ENCODE measurements at places on chromosomes 5 and 9.

DNA sequence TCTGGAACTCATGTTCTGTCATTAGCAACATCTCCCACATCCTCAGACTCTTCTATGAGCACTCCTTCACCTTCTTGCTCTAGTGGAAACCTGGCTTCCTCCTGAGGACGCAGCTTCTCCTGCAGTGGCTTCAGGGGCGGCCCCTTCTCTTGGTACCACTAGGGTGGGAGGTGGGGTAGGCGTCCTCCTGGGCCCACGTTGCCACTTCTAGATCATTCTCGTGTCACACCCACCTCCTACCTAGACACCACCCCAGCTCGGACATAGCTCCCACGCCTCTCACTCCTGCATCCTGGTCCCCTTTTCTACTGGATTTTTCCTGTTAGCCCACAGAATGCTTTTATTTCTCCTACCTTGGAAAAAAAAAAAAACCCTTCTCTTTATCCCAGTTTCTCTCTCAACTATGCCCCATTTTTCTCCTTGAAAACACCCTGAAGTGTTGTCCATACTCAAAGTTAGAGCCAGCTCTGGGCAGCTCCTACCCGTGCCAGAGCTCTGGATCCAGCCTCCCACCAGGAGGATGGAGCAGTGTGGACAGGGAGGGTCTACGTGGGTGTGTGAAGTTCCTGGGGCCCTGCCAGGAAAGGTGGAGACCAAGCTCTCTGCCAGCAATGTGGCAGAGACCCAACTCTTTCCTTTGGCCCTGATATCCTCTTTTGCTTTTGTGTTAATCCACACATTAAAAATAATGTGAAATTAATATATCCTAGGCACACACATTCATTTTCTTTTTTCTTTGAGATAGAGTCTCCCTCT lies 179.2 kb downstream of the HSPA4 start:
- no peak for DNase-seq

DNA sequence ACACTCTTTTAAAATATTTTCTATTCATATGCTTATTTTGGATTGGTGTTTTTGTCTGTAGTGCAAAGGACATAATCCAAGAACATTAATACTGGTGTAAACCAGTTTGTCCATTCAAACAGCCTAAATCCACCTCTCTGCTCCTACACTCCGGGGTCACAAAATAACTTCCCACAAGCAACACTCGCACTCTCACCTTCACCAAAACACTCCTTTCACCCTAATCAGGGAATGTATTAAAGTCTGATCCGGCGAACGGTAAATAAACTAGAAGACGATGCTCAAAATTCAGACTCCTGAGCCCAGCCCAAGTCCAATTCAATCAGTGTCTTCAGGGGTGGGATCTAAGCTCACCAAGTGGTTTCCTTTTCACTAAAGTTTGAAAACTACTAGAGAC lies 649 bp downstream of the AP3B1 start:
- DNase-seq = no peak

- DNase-seq = no peak
Measured at GRCh38 chr5:168583742-168584482, 4.7 kb upstream of the PANK3 start.

- no peak for DNase-seq
Measured at GRCh38 chr9:35811381-35812024, 559 bp downstream of the SPAG8 start.

DNA sequence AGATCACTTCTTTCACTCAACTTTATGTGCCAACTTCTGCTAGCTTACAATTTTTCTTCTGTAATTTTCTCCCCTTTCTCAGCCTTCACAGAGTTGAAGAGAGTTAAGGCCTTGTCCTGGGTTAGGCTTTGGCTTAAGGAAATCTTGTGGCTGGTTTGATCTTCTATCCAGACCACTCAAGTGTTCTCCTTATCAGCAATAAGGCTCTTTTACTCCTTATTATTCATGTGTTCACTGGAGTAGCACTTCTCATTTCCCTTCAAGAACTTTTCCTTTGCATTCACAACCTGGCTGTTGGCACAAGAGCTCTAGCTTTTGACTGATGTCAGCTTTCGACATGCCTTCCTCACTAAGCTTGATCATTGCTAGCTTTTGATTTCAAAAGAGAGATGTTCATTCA lies 86.9 kb upstream of the ALDH1B1 start:
- DNase-seq = no peak

- DNase-seq = no peak
Measured at GRCh38 chr9:119956111-119956510, 586.9 kb upstream of the BRINP1 start.

GRCh38 chr5:34501016-34501415 lies 155.1 kb upstream of the RAI14 start:
- peak; percentile 33 for DNase-seq

DNA sequence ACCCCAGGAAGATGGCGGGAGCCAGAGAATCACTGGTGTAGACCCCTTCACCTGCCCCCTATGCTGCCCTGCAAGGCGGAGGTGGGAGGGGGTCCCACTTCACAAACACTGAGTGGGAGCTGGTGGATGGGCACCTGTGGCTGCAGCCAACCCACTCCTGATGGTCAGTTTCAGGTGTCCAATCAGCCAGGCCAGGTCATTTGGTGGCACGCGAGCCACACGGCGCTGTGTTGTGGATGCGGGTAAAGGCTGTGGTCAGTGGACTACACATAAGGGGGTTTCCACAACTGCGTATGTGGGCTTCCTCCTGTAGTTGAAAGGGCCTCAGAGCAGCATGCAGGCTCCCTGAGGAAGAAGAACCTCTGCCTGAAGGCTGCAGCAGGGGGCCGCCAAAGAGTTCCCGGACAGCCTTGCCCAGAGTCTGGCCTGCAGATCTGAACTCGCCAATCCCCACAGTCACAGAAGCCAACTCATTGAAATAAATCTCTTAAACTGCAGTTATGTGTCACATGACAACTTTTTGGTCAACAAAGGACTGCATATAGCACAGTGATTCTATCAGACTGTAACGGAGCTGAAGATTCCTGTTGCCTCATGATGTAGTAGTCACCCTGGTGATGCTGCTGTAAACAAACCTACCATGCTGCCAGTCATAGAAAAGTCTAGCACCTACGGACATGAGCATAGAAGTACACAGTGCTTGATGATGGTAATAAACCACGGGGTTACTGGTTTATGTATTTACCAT lies 284.7 kb upstream of the IRX2 start:
- DNase-seq = no peak

- no peak for DNase-seq
Measured at GRCh38 chr5:41127967-41128690, 57.0 kb upstream of the MROH2B start.

GRCh38 chr9:112520656-112521055 lies 34.0 kb downstream of the KIAA1958 start:
- no peak for DNase-seq

DNA sequence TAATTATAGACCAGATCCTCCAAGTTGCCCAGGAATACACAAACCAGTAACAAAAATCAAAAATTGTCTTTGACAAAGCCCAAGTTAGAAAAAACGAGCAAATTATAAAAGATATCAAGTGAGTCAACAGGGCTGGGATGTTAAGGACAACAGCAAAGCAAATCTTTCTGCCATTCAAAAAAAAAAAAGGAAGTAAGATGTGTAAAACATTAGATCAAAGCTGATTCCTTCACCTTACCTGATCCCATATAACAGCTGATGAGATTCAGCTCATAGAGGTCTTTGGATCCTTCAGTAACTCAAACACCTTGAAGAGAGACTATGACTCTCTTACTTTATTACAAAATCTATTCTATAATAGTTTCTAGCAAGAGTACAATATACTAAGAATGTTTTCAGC lies 100.9 kb downstream of the STRBP start:
- DNase-seq = no peak

DNA sequence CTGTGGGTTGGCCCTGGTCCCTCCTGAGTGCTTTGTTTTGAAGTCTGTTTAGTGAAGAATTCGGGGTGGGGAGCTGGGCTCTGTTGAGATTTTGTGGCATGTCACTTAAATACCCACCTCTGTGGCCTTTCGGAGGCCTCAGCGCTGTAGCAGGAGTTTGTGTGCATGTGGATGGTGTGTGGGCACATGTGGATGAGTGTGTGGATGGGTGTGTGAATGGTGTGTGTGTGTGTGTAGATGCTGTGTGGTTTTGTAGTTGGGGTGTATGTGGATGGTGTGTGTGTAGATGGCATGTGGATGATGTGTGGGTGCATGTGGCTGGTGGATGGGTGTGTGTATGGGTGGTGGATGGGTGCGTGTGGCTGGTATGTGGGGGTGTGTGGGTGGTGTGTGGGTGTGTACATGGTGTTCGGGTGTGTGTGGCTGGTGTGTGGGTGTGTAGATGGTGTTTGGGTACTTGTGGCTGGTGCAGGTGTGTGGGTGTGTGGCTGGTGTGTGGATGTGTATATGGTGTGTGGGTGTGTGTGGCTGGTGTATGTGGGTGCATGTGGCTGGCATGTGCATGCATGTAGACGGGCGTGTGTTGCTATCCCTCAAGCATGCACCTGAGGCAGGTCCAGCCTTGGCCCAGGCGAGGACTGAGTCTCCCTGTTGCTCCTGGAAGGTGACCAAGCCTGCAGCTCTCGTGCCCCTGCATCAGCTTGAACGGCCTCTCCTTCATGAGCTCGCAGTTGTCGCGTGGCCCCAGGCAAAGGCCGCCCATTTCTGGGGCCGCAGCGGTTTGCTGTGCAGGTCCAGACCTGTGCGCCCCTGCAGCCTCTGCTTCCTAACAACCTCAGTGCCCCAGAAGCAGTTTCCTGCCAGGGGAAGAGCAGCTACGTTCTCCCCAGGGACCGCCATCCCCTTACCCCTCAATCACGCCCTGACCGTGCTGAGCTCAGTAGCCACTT lies 54.0 kb upstream of the FCN2 start:
- DNase-seq = no peak

Measured in NB4 (cell line).